Glomerular endothelial cell (primary cell): ENCODE measurements at places on chromosomes 7 and 10. TPM values are rescaled to one million over a fixed set of nuclear protein-coding genes. Genes with fewer than 3 reads are reported as not detected.

GDF2 gene
- total RNA-seq = not detected in 2 replicates

OR2A42 gene
- not detected in 2 replicates for total RNA-seq

RHOBTB1 gene
- total RNA-seq = 34.2 and 42.7 TPM in 2 replicates

SPACDR gene
- 1.0 TPM in 1 of 2 replicates, not detected in the other for total RNA-seq

AQP1 gene
- total RNA-seq = 0.82 and 6.9 TPM in 2 replicates

DNAJB6 gene
- total RNA-seq = 125 and 163 TPM in 2 replicates

PON3 gene
- total RNA-seq = not detected in 2 replicates

RELN gene
- 6.2 and 8.1 TPM in 2 replicates for total RNA-seq

PTPN20 gene
- 0.12 and 0.39 TPM in 2 replicates for total RNA-seq

PON1 gene
- total RNA-seq = not detected in 2 replicates

CC2D2B gene
- 0.47 TPM in 1 of 2 replicates, not detected in the other for total RNA-seq

TAC1 gene
- not detected in 2 replicates for total RNA-seq

DENND2A gene
- total RNA-seq = 0.58 and 5.3 TPM in 2 replicates

OR6V1 gene
- not detected in 2 replicates for total RNA-seq

STAG3 gene
- total RNA-seq = 0.15 and 1.1 TPM in 2 replicates

KCNH2 gene
- total RNA-seq = 0.87 TPM in 1 of 2 replicates, not detected in the other

HECTD2 gene
- 3.9 and 8.0 TPM in 2 replicates for total RNA-seq

BHLHA15 gene
- total RNA-seq = 0.53 and 0.68 TPM in 2 replicates

CCDC146 gene
- 1.2 and 5.7 TPM in 2 replicates for total RNA-seq

C10orf95 gene
- not detected in 2 replicates for total RNA-seq

SFRP5 gene
- total RNA-seq = not detected in 2 replicates

ZNF33A gene
- total RNA-seq = 10.6 and 12.0 TPM in 2 replicates

TDRD1 gene
- 0.06 TPM in 1 of 2 replicates, not detected in the other for total RNA-seq

PAX4 gene
- not detected in 2 replicates for total RNA-seq

CARD11 gene
- total RNA-seq = 3.5 and 4.6 TPM in 2 replicates

CALHM2 gene
- total RNA-seq = 12.0 and 14.5 TPM in 2 replicates

FAM170B gene
- total RNA-seq = not detected in 2 replicates

TBC1D12 gene
- total RNA-seq = 8.0 and 12.9 TPM in 2 replicates

GAD2 gene
- not detected in 2 replicates for total RNA-seq

HECW1 gene
- total RNA-seq = not detected in 2 replicates

CFAP43 gene
- 0.10 and 0.18 TPM in 2 replicates for total RNA-seq

MYL10 gene
- not detected in 2 replicates for total RNA-seq

AASS gene
- 15.1 and 15.2 TPM in 2 replicates for total RNA-seq

PRRT4 gene
- 0.35 TPM in 1 of 2 replicates, not detected in the other for total RNA-seq

KIF11 gene
- 4.5 and 9.6 TPM in 2 replicates for total RNA-seq

EBLN1 gene
- total RNA-seq = not detected in 2 replicates

MMS19 gene
- total RNA-seq = 145 and 147 TPM in 2 replicates

PRLHR gene
- total RNA-seq = not detected in 2 replicates

GFRA1 gene
- 0.99 and 5.6 TPM in 2 replicates for total RNA-seq

GLUD1 gene
- 114 and 151 TPM in 2 replicates for total RNA-seq

CPA2 gene
- total RNA-seq = not detected in 2 replicates

TMEM140 gene
- 11.7 and 42.1 TPM in 2 replicates for total RNA-seq

COL1A2 gene
- total RNA-seq = 9.0 and 76.0 TPM in 2 replicates

MRC1 gene
- total RNA-seq = 10.6 and 23.8 TPM in 2 replicates

ADAM8 gene
- 1.5 and 3.1 TPM in 2 replicates for total RNA-seq

GLRX3 gene
- 89.3 and 100.0 TPM in 2 replicates for total RNA-seq

ASB15 gene
- not detected in 2 replicates for total RNA-seq

PPP2R2D gene
- total RNA-seq = 25.9 and 32.1 TPM in 2 replicates

CPA5 gene
- not detected in 2 replicates for total RNA-seq

PPP1R3C gene
- total RNA-seq = 0.87 and 1.3 TPM in 2 replicates

GCK gene
- 0.41 TPM in 1 of 2 replicates, not detected in the other for total RNA-seq

NRP1 gene
- total RNA-seq = 167 and 209 TPM in 2 replicates

CACNB2 gene
- total RNA-seq = not detected in 2 replicates

CTNNA3 gene
- not detected in 2 replicates for total RNA-seq

PODXL gene
- 349 and 350 TPM in 2 replicates for total RNA-seq

GPER1 gene
- 1.4 and 1.8 TPM in 2 replicates for total RNA-seq
